ENCODE measurements at places on chromosomes 11 and 22.
A peak's percentile ranks its signal among the peaks of the same experiment; 100 is the strongest.

GRCh38 chr11:112277941-112278340 lies 17.3 kb upstream of the PLET1 start:
- no peak for DNase-seq

DNA sequence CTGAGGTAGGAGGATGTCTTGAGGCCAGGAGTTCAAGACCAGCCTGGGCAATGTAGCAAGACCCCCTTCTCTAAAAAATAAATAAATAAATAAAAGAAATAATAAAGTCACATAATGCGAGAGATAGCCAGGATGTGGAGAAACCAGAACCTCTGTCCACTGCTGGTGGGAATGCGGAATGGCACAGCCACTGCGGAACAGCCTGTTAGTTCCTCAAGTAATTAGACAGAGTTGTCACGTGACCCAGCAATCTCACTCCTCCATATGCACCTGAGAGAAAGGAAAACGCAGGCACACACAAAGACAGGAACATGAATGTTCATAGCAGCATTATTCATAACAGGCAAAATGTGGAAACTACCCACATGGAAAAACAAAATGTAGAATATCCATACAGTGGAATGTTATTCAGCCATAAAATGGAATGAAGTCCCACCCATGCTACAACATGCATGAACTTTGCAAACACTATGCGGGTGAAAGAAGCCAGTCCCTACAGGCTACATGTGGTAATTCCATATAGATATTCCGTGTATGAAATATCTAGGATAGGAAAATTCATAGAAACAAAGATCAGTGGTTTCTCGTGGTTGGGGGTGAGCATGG lies 27.4 kb downstream of the LIF start:
- DNase-seq: no peak

DNA sequence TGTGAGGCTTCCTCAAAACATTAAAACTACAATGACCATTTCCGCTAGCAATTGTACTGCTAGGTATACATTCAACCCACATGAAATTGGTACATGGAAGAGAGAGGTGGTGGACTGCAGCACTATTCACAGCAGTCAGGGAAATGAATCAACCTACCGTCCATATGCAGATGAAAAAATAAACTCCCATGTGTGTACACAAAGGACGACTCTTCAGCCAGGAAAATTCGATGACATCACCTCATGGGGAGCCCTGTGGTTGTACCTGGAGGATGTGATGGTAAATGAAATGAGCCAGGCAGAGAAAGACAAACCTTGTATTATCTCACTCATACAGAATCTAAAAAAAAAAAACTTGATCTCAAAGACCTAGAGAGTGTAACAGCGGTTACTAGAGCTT lies 23.3 kb downstream of the RFPL3 start:
- no peak for DNase-seq

DNA sequence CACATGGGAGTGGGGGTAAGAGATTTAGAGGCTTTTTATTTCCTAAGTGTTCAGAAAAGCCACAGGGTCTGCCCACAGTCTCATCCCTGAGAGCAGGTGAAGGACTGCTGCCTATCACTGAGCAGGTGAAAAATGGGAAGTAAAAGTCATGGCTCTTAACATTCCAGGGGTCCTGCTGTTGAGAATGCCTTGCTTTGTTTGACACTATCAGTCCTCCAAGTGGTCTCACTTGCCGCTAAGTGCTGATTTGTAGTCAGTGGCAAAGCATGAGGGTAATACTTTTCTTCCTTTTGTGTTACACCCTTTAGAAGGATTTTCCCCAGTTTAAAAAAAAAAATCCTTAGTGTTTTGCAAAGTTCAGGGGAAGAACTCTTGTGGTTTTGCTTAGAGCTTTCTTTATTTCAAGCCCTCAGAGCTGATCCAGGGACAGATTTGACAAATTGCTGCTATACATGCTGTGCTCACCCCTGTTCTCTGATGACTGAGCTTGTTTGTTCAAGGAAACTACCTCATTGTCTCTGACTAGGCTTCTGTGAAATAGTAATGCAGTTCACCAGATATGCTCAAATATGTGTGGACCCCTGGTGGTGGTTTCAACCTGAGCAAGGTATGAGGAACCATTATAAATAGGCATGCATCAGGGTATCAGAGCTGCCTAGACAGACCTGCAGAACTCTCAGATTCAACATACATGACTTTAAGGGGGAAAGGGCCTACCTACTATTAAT lies 141.0 kb downstream of the ARHGAP42 start:
- peak; percentile 65 for DNase-seq

DNA sequence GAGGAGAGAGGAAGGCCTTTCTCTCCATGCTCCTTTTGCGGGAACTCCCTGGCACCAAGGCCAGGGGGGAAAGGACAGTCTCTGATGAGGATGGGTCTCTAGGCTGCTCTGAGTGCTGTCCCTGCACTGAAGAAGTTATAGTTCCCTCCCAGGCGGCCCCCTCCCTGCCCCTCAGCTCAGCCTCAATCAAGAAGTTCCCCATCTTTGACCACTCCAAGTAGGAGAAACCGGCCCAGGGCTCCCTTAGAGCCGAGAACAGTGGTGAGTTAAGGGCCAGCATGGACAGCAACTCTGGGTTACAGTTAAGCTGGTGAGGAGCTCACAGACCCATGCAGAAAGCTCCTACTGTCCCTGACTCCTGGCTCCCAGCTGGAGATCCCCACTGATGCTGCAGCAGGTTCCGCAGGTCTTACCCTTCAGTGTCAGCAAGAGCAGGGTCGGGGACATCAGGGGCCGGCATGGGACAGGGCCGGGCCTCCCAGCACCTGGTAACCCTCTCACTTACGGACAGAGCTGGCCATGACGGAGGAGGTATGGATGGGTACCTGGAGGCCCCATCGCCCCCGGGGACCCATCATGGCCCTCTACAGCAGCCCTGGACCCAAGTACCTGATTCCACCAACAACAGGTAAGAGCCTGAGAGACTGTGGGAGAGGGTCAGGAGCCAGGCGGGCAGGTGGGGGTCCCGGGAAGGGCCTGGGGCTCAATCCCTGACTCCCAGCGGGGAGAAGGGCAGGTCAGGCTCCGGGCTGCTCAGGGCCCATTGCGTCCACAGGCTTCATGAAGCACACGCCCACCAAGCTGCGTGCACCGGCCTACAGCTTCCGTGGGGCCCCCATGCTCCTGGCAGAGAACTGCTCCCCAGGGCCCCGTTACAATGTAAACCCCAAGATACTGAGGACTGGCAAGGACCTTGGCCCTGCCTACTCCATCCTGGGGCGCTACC lies 4.2 kb downstream of the SCGB1C1 start:
- DNase-seq: no peak

DNA sequence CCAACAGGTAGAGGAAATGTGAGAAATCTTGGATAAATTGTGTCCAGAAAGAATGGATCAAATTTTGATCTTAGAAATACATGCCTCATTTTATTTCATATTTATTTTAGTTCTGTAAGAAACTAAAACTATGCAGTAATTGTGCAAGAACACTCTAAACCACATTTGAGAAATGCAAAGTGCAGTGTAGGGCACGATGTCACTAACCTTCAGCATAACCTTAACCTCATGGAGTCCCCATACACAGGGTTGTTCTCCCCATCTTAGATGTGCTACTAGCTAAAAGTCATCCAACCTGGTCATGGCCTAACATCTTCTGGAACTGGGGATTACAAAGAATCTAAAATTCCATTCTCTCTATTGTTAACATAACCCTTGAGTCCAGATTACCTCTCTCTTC lies 48.4 kb upstream of the ARHGAP42 start:
- no peak for DNase-seq

DNA sequence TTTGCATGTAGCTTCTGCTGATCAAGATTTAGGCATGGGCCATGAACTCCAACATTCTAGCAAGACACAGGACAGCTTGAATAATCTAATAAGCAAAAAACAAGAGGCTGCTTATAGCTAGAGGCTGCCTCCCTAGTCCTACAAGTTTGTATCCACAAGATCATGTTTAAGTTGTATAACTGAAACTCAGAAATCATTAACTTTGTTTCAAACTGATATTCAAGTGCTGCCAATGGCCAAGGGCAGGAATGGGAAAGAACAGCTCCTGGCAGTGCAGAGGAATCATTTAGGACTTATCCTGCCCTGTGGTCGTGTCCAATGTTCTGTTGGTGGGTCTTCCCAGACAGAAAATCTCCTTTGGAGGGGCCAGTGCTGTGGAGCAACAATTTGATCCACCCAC lies 209.6 kb upstream of the DDI1 start:
- DNase-seq: no peak

GRCh38 chr22:27581236-27581635 lies 220.3 kb downstream of the MN1 start:
- DNase-seq: no peak

GRCh38 chr22:30408388-30409102 lies 11.7 kb downstream of the SEC14L2 start:
- peak; percentile 26 for DNase-seq

DNA sequence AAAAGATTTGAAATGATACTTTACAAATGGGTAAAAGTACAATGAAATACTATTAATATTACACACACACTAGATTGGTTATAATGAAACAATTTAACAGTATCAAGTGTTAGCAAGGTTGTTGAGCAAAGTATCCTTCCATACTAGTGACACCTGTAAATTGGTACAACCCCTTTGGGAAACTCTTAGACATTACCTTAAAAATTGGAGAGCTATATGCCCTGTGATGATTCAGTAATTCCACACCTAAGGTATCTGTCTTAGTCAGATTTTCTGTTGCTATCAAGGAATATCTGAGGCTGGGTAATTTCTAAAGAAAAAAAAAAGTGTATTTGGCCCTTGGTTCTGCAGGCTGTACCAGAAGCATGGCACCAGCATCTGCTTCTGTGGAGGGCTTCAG lies 7.4 kb upstream of the GDPD4 start:
- DNase-seq: no peak

GRCh38 chr11:72776844-72777754 lies 16.7 kb downstream of the STARD10 start:
- DNase-seq: no peak

DNA sequence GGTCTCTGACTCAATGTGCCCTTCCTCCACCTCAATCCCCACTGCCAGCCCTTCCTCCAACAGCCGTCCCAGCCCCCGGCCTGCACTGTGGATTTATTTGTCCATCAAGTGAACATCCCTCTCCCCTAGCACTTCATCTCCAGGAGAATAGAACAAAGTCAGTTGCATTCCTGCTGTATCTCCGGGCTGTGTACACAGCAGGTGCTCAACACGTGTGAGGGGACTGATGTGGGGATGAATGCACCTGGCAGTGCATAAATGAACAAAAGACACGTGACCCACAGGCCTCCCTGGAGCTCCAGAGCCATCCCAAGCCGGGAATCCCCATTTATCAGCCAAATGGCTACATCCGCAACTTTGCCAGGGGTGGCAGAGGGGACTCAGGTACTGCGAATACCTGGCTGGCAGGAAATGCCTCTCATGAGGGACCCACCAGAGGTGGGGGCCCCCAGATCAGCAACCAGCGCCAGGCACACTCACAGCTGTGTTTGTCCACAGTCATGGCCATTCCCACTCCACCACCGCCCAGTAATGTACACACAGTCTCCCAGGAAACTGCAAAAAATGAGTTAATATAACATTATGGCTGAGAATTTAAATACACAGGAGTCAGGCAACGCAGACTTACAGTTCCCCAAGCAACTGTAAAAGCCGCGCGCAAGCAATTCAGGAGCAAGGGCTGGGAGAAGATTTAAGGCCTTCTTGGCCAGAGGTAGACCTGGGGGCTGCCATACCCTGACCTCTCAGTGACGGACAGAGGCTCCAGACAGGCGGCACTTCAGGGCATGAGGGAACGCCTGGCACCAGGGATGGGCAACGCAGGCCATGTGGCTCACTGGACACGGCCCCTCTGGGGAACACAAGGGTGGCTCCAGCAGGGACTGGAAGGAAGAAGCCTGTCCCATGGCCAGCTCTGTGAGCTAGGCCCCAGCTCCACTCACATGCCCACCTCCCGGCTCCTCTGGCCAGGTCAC lies 50.3 kb upstream of the TCF20 start:
- DNase-seq: no peak

Data from SW480 (cell line).